ENCODE measurements at places on chromosomes 16 and 17. TPM values are rescaled to one million over a fixed set of nuclear protein-coding genes. Genes with fewer than 3 reads are reported as not detected.
A peak's percentile ranks its signal among the peaks of the same experiment; 100 is the strongest.

DNA sequence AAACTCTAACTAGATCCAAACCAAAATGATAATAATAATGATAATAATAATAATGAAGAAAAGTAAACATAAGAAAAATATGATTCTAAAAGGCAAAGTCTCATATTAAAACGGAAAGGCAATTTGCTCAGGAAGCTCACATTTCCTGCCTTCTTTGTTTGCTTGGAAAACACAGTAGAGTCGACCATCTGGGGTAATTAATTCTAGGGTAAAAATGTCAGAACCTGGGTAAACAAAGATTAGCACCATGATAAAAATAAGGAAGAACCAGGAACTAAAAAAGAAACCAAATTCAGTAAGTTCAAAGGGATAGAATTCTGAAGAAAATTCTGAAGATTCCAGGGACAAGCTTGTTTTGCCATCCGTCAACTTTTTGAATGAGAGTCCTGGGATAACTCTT is 16.2 kb downstream of the KRABD2 start:
- peak; percentile 37 for DNase-seq
- H3K27me3 ChIP-seq: no peaks in the 10 kb centered on the region
- H3K36me3 ChIP-seq: no peaks in the 10 kb centered on the region
- no peaks in the 10 kb centered on the region for H3K4me1 ChIP-seq

GRCh38 chr16:21950782-21951521 is 2.2 kb upstream of the UQCRC2 start:
- H3K4me3 ChIP-seq: no peak overlapping the region
- H3K4me1 ChIP-seq: peaks cover 12% of the 10 kb centered on the region
- H3K27me3 ChIP-seq: no peaks in the 10 kb centered on the region
- H3K36me3 ChIP-seq: peaks cover 7% of the 10 kb centered on the region
- H3K27ac ChIP-seq: no peak overlapping the region
- peak; percentile 36 for DNase-seq

- no peaks in the 10 kb centered on the region for H3K36me3 ChIP-seq
- DNase-seq: peak; percentile 51
- no peak overlapping the region for H3K4me3 ChIP-seq
- H3K4me1 ChIP-seq: peaks cover under 1% of the 10 kb centered on the region
- H3K27ac ChIP-seq: no peak overlapping the region
Measured at GRCh38 chr16:31451681-31452351, 7.5 kb upstream of the ARMC5 start.

DNA sequence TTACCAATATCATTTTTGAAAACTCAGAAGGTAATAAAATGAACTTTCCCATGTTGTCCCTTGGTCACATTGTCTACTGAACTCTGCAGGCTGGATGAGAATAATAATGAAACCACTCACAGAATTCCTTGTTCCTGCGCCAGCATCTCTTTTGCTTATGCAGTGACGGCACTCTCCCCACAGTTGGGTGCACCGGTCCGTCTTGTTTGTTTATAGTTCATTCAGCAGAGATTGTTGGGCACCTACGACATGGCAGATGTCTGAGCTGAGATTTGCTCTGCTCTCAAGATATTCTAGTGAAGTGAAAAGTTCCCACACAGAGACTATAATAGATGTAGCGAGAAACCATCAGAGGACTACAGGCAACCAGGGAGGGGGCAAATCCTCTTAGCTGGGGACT is 375.7 kb upstream of the CDH11 start:
- H3K27ac ChIP-seq: no peak overlapping the region
- DNase-seq: peak; percentile 43
- no peak overlapping the region for H3K4me3 ChIP-seq
- H3K27me3 ChIP-seq: no peaks in the 10 kb centered on the region

DNA sequence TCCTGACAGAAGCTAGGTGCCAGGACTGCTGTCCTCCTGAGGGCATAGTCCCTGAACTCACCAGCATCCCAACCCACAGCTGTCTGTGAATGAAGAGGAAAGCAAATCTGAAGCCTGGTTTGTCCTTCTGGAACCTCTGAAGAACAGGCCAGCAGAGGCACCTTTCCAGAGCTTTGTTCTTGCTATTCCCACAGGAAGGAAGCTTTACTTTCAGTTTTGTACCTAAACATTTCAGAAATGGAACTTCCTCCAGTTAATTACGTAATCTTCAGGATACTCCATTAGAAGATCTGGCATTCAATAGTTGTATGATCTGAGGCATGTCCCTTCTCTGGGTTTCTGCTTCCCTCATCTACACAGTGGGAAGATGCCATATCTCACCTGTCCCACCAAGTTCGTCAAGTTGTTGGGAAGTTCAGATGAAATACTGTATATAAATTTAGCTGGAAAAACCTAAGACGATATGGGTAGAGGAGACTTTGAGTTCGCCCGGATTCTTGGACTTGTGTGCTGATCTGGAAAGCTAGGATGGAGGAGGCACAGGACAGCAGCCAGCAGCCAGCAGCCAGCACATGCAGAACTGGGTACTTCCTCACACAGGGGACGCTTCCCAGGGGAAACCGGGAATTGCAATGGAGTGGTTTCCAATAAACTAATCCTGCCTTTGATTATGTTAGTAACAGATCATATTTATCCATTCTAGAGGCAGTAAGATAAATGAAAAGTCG is 22.4 kb downstream of the NXPH3 start:
- peaks cover 2% of the 10 kb centered on the region for H3K4me1 ChIP-seq
- no peak for DNase-seq
- no peak overlapping the region for H3K4me3 ChIP-seq
- H3K27me3 ChIP-seq: no peaks in the 10 kb centered on the region
- peak overlapping the region; percentile 65 for H3K27ac ChIP-seq

GRCh38 chr16:56608876-56609462 is 585 bp downstream of the MT2A start:
- H3K27me3 ChIP-seq: no peaks in the 10 kb centered on the region
- peak overlapping the region; percentile 78 for H3K4me3 ChIP-seq
- H3K27ac ChIP-seq: peak overlapping the region; percentile 91
- no peaks in the 10 kb centered on the region for H3K36me3 ChIP-seq
- DNase-seq: no peak
- peaks cover 55% of the 10 kb centered on the region for H3K4me1 ChIP-seq

GRCh38 chr16:75294773-75295459 is 43.5 kb upstream of the BCAR1 start:
- no peak overlapping the region for H3K4me3 ChIP-seq
- peaks cover 2% of the 10 kb centered on the region for H3K4me1 ChIP-seq
- DNase-seq: no peak
- no peak overlapping the region for H3K27ac ChIP-seq
- peaks cover 16% of the 10 kb centered on the region for H3K36me3 ChIP-seq

DNA sequence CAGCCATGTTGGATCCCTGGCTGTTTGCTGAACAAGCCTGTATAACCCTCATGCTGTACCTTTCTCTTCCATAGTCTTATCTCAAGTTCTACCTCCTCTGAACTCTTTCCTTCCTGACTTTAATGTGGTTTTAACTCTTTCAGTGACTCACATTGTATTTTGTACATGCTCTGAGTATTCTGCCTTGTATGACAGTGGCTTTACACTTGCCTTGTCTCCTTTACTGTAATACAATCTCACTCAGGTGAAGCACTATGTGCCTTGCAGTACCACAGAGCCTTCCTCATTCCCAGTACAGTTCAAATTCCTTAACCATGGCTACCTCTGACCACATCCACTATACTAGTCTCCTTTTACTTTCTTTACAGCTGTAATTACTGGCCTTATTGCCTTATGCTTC is 14.1 kb downstream of the PSMD11 start:
- DNase-seq: no peak
- no peaks in the 10 kb centered on the region for H3K27me3 ChIP-seq
- no peak overlapping the region for H3K4me3 ChIP-seq
- no peaks in the 10 kb centered on the region for H3K4me1 ChIP-seq
- H3K27ac ChIP-seq: no peak overlapping the region

- H3K36me3 ChIP-seq: no peaks in the 10 kb centered on the region
- no peak for DNase-seq
- no peaks in the 10 kb centered on the region for H3K4me1 ChIP-seq
- no peak overlapping the region for H3K27ac ChIP-seq
- H3K4me3 ChIP-seq: no peak overlapping the region
Measured at GRCh38 chr16:50517450-50518252, 30.5 kb upstream of the NKD1 start.

- peak; percentile 37 for DNase-seq
- H3K4me1 ChIP-seq: no peaks in the 10 kb centered on the region
- H3K36me3 ChIP-seq: no peaks in the 10 kb centered on the region
Measured at GRCh38 chr16:12573730-12574383, 229.8 kb downstream of the CPPED1 start.

DNA sequence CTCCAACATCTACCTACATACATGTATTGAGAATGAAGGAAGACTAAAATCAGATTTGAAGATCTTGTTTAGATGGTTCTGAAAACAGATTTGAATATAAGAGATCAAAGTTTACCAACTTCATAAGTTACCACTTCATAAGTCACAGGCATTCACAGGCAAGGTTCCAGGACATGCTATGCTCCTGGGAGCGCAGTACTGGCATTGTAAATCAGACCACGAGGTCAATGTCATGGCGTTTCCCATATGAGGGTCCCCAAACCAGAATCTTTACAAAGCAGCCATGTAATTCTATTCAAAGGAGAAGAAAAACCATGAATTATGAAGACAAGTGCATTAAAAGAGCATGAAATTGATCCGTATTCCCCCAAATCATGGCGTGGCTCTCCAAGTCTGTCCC is 3.0 kb downstream of the CDH11 start:
- H3K27me3 ChIP-seq: peaks cover 5% of the 10 kb centered on the region
- DNase-seq: peak; percentile 58
- H3K4me1 ChIP-seq: peaks cover 3% of the 10 kb centered on the region
- peaks cover 40% of the 10 kb centered on the region for H3K36me3 ChIP-seq

DNA sequence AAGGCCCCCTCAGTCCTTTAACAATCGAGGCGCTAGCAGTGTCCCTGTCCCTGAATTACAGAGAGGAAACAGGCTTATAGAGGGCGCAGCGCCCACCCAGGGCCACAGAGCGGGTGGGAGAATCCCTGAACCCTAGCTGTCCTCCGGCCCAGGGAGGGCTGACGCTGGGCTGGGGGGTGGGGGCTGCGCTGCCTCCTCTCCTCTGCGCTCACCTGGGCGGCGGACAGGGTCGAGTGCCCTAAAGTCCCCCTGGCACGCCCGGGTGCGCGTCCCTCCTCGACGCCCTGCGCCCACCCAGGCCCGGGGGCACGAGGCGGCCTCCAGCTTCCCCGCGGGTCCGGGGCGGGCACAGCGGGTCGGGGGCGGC is 200.4 kb upstream of the N4BP1 start:
- peaks cover 15% of the 10 kb centered on the region for H3K27me3 ChIP-seq
- no peaks in the 10 kb centered on the region for H3K4me1 ChIP-seq
- no peak for DNase-seq
- H3K36me3 ChIP-seq: no peaks in the 10 kb centered on the region
- H3K27ac ChIP-seq: no peak overlapping the region

Gene KRT20
- not detected for total RNA-seq

Gene ENPP7
- not detected for total RNA-seq

Gene METTL26
- total RNA-seq: 36.1 TPM

Gene ZFPM1
- total RNA-seq: 9.0 TPM

Gene CLDN7
- 171 TPM for total RNA-seq

Gene SNX20
- 3.1 TPM for total RNA-seq

Gene TMC8
- total RNA-seq: 15.5 TPM

Gene TPSG1
- 2.9 TPM for total RNA-seq
